Ecto neural progenitor cell (in vitro differentiated cells): ENCODE measurements at places on chromosomes 6 and 20.

DNA sequence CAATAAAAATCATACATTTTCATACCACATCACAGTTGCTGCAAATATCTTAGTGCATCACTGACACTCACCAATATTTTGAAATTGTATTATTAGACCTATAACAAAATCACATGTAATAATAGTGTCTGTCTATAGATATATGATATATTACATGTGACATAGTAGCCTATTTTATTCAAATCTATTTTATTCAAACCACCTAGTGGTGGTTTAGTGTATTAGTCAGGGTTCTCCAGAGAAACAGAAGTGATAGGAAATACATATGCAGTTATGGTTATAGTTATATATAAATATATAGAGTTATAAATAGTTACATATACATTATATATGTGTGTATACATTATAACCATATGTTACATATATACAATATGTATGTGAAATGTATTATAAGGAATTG, 366.5 kb upstream of the ARID1B start:
- DNase-seq, result no peak

- DNase-seq, result no peak
Observed at GRCh38 chr20:4666001-4666479, 55.7 kb upstream of the PRND start.

GRCh38 chr20:11457488-11457887, 460.2 kb upstream of the BTBD3 start:
- DNase-seq, result no peak

GRCh38 chr6:166977621-166978525, 21.3 kb upstream of the CEP43 start:
- DNase-seq, result no peak

- no peak for DNase-seq
Observed at GRCh38 chr6:161829291-161829729, 555.4 kb upstream of the AGPAT4 start.

DNA sequence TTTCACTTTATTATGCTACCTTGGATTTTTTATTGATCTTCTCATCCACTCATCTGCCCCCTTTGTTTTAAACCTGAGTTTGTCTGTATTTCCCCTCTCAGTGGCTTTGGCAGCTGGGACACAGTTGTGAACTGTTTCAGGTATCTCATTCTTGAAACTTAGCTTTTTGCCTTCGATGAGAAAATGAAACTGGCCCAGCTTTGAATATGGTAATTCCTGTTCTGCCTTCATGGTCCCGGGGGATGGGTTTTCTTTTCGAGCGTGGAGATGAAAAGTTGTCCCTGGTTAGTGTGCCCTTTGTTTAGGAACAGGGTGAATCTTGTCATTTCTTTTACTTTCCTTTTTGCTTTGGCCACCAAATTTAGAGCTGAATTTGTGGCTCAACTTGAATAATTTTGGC, 25.6 kb downstream of the DHX35 start:
- DNase-seq, result no peak

GRCh38 chr6:56450376-56450775, 192.3 kb downstream of the DST start:
- DNase-seq, result no peak

- no peak for DNase-seq
Observed at GRCh38 chr6:105594821-105595220, 191.9 kb upstream of the PREP start.

DNA sequence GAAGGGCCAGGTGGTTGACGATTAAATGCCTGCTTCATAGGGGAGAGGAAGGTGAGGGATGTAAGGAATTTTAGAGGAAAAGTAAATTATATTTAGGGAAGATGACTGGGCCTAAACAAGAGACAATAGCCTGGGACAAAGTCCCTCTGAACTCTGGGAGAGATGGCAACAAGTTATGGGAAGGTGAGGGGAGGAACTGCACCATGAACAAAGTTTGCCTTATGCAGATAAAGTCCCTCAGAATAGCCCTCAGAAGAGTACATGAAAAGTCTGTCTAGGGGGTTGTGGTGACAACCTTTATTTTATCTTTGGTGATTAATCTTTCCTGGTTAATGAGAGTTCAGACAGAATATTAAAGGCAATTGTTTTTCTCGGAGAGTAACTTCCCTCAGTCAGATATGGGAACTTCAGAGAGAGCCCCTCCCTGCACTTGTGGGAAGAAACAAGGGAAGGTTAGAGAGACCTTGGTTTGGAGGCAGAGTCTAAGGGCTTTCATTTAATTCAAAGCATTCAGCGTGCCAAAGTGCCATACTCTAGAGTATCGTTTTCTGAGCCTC, 27.1 kb upstream of the FAM217A start:
- DNase-seq, result no peak

- DNase-seq, result no peak
Observed at GRCh38 chr6:145340256-145340655, 395.1 kb downstream of the EPM2A start.

DNA sequence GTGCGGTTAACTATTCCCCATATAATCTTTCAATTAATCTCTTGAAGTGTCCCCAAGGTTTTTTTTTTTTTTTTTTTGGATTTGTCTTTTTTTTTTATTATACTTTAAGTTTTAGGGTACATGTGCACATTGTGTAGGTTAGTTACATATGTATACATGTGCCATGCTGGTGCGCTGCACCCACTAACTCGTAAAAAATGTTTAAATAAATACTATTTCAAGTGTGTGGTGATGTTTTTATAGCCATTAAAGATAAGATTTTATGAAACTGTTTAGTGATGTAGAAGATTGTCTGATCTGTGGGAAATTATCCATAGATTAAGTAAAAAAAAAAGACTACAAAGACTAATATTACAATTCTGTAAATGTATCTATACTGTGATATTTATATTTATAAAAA, 12.6 kb upstream of the HLA-DQA1 start:
- no peak for DNase-seq

GRCh38 chr20:36591854-36592641, 13.5 kb upstream of the RAB5IF start:
- no peak for DNase-seq

DNA sequence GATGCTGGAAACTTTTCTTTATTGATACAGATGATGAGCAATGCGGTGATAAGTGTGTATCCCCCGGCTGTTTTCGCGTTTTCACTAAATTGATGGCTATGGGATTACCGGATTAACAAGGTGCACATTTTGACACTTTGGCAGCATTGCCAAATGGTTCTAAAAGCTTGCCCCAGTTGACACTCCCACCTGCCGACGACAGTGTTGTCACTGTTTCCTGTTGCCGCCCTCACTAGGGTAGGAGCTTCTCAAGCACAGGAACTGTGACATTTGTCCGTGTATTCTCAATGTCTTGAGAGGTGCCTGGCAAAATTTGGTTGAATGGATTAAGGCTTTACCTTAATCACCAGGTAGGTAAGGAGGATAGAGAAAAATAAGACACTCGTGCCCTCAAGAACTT, 9.8 kb upstream of the MAPK13 start:
- no peak for DNase-seq

DNA sequence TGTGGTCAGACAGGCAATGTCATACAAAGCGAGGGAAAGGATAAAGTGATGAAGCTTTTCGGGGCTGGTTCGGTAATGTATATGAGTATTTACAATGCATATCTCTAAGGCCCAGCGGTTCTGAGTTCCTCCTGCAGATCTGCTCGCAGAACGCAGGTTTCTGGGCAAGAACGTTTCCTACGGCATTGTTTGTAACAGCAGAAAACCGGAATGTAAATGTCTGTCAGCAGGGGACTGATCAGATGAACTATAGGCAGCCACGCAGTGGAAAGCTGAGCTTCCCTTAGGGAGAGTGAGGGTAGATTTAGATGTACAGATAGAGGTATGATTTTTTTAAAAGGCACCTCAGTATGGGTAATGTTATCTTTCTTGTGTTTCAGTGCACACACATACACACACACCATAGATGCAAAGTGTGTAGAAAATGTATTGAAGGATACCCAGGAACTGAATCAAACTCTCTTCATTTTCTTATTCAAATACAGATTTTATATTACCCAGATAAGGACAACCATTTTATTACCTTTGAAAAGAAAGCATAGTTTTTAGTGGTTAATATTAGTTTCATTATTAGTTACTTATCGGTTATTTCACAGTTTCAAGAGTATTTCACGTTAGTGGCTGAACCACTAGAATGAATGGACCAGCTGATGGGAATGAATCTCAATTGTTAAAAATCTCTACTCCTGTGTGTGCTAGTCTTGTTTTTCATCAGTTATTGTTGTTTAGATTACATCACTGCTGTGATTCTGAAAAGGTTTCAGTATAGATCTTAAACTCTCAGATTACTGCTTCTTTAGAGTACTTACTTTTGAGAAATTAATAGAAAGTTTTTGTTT, 56.2 kb downstream of the SNX9 start:
- no peak for DNase-seq

GRCh38 chr20:39129523-39129922, 167.4 kb downstream of the DHX35 start:
- no peak for DNase-seq
